ENCODE measurements at places on chromosomes 1 and 21. TPM values are rescaled to one million over a fixed set of nuclear protein-coding genes. Genes with fewer than 3 reads are reported as not detected.

The CFAP45 gene
- 0.83 TPM for total RNA-seq

The IVL gene
- not detected for total RNA-seq

The GIPC2 gene
- total RNA-seq = 0.07 TPM

The DNALI1 gene
- total RNA-seq = not detected

The CCDC17 gene
- total RNA-seq = 0.29 TPM
